Glomerular endothelial cell (primary cell): ENCODE measurements at places on chromosomes 6 and 20. TPM values are rescaled to one million over a fixed set of nuclear protein-coding genes. Genes with fewer than 3 reads are reported as not detected.
A peak's percentile ranks its signal among the peaks of the same experiment; 100 is the strongest.

TRIM38 gene
- total RNA-seq = 10.1 and 12.3 TPM in 2 replicates

LPA gene
- not detected in 2 replicates for total RNA-seq

BMP6 gene
- total RNA-seq = 123 and 150 TPM in 2 replicates

FBXL4 gene
- 9.1 and 11.2 TPM in 2 replicates for total RNA-seq

TNFRSF6B gene
- total RNA-seq = 96.8 and 186 TPM in 2 replicates

ZNF451 gene
- 32.5 and 40.0 TPM in 2 replicates for total RNA-seq

POLR1H gene
- 19.2 and 26.4 TPM in 2 replicates for total RNA-seq

SLC44A4 gene
- 0.05 and 1.7 TPM in 2 replicates for total RNA-seq

DNA sequence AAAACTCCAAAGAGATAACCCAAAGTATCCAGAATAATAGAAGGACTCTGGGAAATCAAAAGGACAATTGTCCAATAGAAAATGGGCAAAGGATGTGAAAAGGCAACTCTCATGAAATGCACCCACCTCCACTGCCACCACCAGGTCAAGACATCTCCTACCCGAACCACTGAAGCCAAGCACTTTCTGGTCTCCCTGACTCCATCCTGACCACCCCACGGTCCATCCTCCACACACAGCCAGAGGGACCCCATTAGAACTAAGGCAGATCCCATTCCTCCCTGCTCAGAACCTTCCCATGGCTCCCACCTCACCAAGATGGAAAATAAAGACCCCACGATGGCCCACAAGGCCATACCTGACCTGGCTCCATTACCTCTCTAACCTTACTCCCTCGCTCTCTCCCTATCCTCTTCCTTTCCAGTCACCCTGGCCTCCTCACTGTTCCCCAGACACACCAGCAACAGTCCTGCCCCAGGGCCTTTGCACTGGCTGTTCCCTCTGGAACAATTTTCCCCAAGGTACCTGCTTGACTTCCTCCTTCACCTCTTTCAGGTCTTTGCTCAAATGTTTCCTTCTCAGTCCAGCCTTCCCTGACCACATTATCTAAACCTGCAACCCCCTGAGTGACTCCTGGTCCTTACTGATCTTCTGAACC is 108.1 kb downstream of the PREX1 start:
- no peak for DNase-seq

DNA sequence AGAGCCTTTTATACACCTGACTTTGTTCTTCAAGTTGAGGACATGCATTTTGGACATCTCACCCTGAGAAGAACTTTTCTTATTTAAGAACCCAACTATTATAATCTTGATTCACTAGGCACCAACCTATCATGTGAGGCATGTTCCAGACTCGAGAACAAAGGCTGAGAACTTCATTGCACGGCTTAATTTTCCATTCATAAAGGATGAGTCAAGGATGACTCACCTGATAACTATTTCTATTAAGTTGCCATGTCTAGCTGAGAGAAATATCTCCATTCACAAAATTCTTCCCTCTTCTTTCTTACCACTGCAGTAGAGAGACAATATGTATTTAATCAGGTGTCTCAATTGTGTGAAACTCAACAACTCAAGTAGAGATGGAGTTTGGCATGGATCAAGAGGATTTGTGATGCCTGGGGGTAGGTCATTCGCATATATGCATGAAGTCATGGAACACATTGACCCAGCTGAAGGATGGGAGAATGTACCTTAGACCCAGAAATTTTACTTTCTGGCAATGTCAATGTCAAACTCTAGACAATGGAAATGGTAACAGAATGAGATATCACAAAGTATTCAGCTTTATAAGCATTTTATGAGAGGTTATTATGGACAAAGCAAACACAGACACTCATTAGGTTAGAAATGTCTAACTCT is 208.7 kb upstream of the PRND start:
- peak; percentile 95 for DNase-seq

GRCh38 chr6:24100024-24100769 is 25.8 kb upstream of the NRSN1 start:
- no peak for DNase-seq

GRCh38 chr6:112086744-112087135 is 542 bp downstream of the TUBE1 start:
- peak; percentile 20 for DNase-seq

DNA sequence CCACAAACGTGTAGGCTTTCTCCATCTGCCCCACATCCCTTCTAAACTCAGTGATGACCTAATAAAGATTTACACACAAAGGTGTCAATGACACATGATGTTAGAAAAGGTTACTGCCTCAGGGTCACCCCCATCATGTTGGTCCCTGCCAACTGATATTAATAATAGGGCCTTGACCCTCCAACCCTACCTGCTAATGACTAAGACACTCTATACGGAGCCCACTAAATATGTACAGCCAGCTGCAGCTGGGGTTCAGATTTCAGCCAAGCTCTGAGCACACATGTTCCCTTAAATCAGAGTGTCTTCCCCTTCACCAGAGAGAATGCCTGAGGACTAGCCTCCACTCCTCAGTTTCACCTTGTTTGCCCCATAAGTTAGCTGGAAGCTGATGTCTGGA is 67.4 kb upstream of the SNRPB2 start:
- no peak for DNase-seq

DNA sequence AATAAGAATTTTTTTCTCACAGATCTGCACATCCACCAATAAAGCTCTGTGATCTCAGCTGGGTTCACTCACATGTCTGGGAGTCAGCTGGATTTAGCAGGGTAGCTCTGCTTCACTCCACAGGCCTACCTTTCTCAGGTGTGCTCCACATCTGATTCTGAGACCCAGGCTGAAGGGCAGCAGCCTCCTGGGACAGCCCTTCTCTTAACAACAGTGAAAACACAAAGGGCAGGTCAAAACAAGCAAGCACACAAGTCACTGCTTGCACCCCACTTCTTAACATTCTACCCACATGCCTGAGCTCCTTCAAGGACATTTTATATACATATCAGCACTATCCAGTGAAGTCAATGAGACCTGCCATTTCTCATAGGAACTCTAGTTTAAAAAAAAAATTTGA is 96.0 kb upstream of the MAP3K4 start:
- no peak for DNase-seq

- DNase-seq = no peak
These were observed 89.2 kb downstream of the UST start for GRCh38 chr6:148835920-148836441.

DNA sequence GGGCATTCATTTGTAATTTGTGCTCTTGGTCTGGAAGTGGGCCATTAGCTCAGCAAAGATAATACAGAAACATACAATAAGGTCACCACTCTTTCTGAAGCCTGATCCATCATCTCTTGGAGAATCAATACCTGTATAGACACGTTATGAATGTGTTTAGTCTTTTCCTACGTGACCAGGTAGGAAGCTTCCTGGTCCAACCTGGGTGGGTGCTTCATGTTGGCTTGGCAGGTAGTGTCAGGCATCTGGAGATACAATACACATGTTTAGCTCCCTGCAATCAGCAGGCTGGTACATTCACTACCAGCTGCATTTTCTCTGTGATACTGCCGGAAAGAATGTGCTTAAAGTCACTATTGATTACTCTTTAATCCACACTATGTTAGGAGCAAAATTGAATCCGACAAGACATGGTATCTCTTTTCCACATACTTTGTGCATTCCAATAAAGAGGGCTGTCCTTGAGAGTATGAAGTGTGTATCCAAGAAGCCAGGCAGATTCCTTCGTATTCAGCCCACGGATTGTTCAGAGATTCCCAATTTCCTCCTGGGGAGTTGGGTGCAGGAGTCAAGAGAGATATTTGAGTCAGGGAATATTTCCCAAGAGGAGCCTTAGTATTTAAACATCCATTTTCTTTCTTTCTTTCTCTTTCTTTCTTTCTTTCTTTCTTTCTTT is 49.9 kb upstream of the RANBP9 start:
- no peak for DNase-seq

DNA sequence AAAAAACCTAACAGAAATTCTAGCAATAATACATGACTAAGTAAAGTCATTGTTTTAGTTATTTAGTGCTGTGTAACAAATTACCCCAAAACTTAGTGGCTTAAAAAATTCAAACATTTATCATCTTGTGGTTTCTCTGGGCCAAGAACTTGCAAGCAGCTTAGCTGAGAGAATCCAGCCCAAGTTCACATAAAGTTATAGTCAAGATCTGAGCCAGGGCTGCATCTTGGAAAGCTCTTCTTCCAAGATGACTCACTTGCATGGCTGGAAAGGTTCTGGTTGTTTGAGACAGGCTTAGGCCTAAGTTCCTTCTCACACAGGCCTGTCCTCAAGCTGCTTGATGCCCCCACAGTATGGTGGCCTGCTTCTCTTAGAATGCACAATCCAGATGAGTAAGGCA is 217.8 kb upstream of the TSHZ2 start:
- DNase-seq = no peak

- DNase-seq = no peak
These were observed 85.2 kb downstream of the DLL1 start for GRCh38 chr6:170205534-170206316.

DNA sequence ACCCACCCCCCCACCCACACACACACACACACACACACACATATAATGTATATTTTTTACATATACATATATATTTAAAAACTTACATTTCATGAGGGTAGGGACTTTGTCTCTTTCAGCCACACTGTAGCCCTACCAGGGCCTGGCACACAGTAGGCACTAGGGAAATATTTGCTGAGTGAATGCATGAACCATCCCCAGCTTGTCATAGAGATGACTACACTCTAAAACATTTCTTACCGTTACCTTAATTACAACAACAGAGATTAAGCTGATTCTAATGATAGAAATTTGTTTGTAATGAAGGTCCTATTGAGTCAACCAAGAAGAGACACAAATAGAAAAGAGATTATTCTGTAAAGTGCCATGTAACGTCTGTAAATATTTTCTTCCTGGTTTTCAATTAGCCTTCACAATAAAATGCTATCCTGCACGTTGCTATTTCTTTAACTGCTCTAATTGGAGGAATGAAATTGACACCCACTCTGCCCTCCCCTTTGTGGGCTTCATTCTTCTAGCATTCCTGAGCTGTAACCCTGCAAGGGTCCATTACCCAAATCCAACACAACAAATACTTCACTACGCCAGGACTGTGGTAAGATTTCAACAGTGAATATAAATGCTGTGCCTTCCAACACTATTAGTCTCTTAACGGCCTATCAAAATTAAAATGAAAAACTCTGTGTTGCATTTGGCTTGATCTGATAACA is 30.8 kb downstream of the SIM1 start:
- no peak for DNase-seq

DNA sequence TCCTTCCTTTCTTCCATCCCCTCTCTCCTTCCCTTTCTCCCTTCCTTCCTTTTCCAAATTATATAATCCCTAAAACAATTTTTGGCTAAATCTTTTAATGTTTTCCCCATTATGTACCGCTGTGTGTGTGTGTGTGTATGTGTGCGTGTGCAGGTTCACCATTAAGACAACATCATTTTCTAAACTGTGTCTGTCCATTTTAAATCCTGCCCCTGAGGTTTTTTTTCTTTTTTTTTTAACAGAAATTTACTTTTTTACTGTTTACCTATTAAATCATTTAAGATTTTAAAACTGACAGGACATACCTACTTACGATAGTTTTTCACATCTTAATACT is 366.3 kb upstream of the EPHA7 start:
- no peak for DNase-seq

GRCh38 chr6:134289204-134289575 is 28.7 kb downstream of the SGK1 start:
- DNase-seq = no peak
